ENCODE measurements at places on chromosomes 6 and 20.

- DNase-seq = no peak
These were observed 25.6 kb downstream of the ARHGAP18 start for GRCh38 chr6:129684323-129684884.

- no peak for DNase-seq
These were observed 2.8 kb downstream of the DBNDD2 start for GRCh38 chr20:45410887-45411286.

DNA sequence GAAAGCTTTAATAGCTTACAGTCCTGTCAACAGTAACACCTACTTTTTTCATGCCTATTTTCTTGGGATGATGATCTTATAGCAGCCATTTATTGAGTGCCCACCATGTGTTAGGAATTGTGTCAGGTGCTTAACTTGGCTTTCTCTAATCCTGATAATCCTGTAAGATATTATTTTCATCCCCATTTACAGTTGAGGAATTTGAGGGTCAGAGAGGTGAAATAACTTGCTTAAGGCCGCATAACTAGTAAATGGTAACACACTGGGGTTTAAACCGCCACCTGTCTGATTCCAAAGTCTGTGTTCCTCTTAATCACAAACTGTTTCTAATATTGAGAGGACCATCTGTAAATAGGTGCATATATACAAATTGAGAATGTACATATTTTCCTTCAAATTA, 55.5 kb downstream of the NCOA3 start:
- no peak for DNase-seq

DNA sequence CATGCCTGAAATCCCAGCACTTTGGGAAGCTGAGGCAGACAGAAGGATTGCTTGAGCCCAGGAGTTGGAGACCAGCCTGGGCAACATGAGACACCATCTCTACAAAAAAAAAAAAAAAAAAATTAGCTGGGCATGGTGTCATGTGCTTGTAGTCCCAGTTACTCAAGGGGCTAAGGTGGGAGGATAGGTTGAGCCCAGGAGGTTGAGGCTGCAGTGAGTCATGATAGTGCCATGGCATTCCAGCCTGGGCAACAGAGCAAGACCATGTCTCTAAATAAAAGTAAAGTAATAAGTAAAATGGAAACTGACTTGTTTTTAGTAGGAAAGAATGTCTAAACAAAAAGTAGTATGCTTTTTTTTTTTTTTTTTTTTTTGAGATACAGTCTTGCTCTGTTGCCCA, 240.7 kb downstream of the ARID1B start:
- no peak for DNase-seq

GRCh38 chr6:32938494-32938893, 2.3 kb downstream of the HLA-DMB start:
- DNase-seq = no peak

GRCh38 chr6:30615958-30616810, 859 bp downstream of the PPP1R10 start:
- no peak for DNase-seq

Data from GM20000 (cell line).